ENCODE measurements at places on chromosomes 3 and 15.
A peak's percentile ranks its signal among the peaks of the same experiment; 100 is the strongest.

DNA sequence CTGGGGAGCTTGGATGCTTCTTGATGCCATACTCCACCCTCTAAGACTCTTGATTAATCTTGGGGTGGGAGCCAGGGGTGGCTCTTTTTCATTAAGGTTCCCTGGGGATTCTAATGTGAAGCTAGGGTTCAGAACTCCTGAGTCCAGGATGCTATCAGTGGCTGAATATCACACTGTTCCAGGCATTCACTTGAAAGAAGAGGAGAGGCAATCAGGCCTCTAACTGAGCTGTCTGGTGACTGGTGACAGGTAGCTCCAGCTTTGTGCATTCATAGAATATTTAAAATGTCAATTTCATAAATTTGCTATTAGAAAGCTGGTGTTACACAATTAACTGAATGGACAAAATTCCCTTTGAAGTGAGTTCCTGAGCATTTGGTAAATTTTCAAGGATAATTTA is 139.0 kb downstream of the CHDH start:
- no peak for DNase-seq

GRCh38 chr3:76873532-76874242 is 166.2 kb upstream of the ROBO2 start:
- no peak for DNase-seq

DNA sequence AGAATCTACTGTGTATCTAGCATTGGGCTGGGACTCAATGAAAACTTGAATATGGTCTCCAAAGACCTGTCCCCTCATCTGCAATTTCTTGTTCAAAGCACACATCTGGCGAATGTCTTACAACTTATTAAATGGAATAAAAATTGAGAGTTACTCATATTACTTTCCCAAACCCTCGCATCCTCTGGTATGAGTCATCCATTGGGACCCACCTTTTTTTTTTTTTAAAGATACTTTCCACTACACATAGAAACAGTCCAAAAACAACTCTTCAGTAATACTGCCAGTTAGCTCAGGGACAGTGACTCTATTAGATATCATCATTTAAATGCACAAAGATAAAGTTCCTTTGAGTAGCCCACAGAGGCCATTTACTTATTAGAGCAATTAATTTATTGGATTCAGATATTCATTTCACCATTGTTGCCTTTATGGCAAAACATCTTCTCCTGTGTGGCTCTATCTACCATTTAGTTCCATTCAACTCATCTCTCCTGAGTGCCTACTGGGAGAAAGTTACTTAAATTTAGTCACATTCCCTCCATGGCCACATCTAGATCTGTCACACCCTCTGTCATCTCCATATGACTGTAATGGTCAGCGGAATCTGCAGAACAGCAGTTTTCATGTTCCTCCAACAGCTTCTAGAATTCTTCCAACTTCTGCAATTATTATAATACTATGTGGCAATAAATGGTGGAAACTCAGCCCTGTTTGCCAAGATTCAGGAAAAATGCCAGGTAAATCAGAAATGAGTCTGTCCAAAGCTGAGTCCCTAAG is 77.9 kb upstream of the ARHGEF3 start:
- no peak for DNase-seq

DNA sequence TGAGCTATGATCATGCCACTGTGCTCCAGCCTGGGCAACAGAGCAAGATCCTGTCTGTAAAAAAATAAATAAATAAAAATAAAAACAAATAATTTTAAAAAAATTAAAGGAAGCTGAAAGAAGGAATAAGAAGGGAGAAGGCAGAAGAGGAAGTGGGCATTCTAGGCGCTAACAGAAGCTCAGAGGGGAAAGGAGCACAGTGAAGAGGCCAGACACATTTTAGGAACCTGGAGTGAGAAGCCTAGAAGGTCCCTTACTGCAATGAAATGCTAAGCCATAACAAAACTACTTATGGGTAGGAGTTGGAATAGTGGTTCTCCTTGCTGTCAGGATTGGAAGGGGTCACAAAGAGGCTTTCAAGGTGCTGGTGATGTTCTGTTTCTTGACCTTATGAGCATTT is 64.0 kb downstream of the ITGB5 start:
- no peak for DNase-seq

- DNase-seq: peak; percentile 27
Measured at GRCh38 chr15:61195116-61196002, 33.7 kb downstream of the RORA start.

DNA sequence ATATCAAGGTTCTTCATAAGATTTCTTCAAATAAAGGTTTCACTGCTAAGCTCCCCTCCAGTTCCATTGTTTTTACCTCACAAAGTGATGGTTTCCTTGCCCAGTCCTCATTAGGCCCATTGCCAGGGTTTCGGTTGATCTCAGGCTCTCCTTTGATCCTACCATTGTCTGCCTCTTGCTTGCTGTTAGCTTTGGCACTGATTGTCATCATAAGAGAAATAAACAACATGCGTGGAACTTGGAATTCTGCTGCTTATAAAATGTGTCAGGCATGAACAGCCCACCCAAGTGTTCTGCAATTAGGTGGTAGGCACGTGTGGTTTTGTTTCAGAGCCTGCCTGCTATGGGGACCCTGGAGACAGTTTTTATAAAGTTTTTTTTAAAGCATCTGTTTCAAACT is 107.6 kb upstream of the BFSP2 start:
- no peak for DNase-seq

GRCh38 chr15:56757875-56758274 is 24.6 kb upstream of the ZNF280D start:
- no peak for DNase-seq

DNA sequence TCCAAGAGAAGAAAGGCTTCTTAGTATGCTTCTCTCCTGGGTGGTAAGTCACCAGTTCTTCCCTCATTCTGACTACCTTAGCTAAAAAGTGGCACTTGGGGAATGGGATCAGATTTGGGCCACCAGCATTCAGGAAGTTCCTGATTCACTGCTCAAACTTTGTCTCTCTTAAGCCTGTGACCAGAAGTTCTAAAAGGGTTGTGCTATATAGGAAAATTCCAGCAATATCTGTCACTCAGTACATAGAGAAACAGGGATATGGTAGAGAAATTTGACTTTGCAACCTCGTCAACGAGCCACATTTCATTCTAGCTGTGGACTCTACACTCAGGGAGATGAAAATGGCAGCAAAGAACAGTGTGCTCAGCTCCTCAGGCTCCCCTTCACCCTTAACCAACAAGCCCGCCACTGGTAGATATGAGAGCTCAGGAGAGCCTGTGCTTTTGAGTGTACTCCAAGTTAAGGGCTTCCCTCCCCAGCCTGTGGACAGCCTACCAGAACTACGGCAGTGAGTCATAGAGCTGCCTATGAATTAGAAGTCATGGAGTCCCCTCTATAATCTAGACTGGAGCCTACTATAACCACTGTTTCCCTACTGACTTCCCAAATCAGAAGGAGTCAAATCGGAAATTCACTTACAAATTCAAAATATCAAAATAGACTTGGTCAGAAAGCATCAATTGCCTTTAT is 52.6 kb upstream of the MYO5C start:
- DNase-seq: no peak

- DNase-seq: no peak
Measured at GRCh38 chr3:73291541-73291940, 230.1 kb downstream of the EBLN2 start.

DNA sequence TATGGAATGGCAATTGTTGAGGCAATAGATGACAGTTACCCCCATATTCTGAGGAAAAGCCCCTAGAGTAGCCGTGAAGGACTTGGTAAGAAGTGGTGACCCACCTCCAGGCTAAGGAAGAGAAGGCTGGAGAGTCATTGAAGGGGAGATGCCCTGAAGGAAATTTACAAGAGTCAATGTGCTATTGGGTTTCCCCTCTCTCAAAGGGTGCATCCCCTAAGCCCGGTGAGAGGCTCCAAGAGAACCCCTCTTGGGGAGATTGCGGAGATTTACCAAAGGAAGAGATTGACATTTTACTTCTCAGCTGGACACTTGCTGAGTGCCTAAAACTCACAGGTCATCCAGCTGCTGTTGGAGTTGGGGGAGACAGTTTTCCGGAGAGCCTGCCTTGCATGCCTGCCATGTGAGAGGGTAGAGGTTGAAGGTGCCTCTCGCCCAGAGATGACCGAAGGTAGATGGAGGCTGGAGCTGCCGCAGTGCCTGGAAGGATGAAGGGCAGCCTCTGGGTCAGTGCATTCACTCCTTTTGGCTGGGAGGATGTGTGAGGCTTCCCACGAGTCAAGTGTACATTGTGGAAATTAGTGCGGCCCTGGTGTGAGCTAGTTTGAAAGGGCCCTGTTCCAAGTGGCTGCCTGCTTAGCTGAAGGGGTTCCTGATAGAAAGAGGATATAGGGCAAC is 30.7 kb downstream of the MESD start:
- DNase-seq: no peak

DNA sequence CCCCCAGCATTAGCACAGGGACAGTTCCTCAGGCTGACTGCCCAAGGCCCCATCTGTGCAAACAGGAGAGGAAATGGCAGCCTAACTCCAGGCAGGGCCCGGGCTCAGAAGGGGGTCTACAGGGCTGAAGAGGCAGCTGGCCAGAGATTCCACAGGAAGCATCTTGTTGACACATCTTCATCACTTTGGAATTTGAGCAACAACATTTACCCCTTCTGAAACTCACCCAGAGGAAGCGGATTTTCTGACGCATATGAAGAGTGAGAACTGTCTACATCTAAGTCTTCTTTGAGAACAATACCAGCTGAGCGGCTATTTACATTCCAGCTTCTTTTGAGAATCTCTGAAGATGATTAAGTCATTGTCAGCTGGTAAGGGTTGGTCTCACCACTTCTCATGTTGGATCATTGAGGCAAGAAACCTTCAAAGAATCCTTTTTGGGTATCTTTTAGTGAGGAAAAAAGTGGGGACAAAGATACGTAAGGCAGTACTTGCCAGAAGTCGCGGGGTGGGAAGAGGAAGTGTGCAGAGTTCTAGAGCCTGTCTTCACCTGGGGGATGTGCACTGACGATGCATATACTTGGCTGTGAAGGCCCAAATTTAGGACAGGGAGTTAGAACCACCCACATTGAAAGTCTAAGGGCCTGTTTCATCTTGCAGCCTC is 25.4 kb upstream of the SRP14 start:
- no peak for DNase-seq

- no peak for DNase-seq
Measured at GRCh38 chr3:64898941-64899340, 211.1 kb upstream of the ADAMTS9 start.

DNA sequence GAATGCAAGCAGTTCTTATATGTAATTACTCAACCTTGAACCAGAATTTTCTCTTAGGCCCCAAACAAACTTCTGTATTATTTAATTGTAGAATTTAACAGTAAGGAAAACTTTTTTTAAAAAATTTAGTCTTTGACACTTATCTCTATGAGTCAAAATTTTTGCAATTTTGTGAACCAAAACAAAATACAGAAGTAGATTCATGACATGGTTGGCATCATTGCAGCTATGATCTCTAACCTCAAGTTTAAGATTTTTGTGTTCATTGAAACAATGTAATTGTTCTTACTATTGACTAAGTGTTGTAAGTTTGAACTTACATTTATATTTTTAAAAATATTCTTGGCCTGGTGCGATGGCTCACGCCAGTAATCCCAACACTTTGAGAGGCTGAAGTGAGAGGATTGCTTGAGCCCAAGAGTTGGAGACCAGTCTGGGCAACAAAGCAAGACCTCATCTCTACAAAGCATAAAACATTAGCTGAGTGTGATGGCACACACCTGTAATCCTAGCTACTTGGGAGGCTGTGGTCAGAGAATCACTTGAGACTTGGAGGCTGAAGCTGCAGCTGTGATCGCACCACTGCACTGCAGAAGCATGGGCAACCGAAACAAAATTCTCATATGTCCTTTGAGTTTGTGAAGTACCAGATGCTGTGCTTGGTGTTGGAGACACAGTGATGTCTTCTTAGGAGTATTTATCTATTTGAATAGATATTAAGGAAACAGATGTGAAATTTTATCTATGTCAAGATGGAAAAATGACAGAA is 39.7 kb downstream of the STT3B start:
- DNase-seq: no peak

DNA sequence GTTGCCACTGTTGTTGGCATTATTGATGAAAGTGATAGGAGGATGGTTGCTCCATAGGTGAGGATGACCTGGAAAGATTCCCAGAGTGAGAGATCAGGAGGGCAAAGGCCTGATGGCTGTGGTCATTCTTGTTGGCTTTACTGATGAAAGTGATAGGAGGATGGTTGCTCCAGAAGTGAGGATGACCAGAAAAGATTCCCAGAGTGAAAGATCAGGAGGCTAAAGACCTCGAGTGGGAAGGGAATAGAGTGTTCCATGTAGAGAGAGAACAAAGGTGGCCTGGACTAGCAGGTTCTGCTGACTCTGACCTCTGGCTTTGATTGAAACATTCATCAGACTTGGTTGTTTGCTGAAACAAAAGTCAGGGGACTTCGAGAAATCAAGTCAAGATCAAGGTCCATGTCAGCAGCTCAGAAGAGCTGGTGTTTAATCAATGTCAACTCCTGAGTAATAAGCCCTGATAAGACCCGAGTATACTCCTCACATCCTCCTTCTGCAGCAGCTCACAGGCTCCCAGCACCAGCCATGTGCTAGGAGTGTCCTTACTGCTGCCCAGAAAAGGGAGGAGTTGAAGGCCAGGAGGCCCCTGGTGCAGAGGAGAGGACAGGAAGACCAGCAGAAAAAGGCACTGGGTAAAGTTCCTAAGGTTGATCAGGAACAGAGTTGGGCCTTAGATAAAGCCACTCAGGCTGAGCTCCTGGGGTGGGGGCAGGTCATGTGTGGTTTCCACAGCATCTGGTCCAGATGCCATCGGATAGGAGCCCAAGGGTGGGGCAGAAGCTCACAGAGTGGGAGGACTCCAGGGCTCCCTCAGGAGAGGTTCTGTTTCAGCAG is 19.9 kb downstream of the CYP8B1 start:
- peak; percentile 77 for DNase-seq

DNA sequence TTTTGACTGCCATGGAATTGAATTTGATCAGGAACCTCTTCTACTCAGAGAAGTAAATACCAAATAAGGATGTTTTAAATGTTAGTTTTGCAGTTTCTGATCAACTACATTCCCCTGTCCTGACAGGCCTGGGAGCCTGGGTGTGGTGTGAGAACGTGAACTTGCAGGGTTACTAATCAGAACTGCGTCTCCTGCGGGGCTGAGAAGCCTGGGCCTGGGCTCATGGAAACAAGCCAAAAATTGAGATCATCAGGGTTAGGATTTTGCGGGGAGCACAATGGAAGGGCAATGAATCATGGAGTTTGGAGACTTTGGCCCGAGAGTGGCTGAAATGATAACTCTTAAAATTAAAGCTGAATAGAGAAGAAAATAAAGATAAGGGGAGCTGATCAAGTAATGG is 47.8 kb upstream of the C3orf70 start:
- DNase-seq: no peak

DNA sequence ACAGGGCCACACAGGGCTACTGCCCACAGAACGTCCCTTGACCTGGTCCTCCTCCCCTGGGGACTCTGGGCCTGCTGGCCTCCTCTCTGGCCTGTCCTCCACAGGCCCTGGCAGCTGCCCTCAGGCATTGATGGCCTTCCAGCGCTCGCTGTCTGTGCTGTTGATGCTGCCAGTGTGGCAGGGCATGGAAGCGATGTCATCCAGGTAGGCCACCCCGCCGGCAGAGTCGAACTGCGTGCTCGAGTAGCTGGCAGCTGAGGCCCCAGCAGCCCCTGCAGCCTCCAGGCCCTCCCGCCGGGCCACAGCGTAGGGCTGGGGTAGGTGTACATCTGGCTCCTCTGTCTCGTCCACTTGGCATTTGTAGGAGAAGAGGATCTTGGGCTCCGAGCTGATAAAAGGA is 17.1 kb downstream of the TPRA1 start:
- DNase-seq: no peak

Measured in hematopoietic multipotent progenitor cell treated with erythropoietin and hydrocortisone succinate and interleukin-3 and kit ligand, for 15 days (in vitro differentiated cells).